Keratinocyte (primary cell): ENCODE measurements at places on chromosomes 1 and 21. TPM values are rescaled to one million over a fixed set of nuclear protein-coding genes. Genes with fewer than 3 reads are reported as not detected.

DNA sequence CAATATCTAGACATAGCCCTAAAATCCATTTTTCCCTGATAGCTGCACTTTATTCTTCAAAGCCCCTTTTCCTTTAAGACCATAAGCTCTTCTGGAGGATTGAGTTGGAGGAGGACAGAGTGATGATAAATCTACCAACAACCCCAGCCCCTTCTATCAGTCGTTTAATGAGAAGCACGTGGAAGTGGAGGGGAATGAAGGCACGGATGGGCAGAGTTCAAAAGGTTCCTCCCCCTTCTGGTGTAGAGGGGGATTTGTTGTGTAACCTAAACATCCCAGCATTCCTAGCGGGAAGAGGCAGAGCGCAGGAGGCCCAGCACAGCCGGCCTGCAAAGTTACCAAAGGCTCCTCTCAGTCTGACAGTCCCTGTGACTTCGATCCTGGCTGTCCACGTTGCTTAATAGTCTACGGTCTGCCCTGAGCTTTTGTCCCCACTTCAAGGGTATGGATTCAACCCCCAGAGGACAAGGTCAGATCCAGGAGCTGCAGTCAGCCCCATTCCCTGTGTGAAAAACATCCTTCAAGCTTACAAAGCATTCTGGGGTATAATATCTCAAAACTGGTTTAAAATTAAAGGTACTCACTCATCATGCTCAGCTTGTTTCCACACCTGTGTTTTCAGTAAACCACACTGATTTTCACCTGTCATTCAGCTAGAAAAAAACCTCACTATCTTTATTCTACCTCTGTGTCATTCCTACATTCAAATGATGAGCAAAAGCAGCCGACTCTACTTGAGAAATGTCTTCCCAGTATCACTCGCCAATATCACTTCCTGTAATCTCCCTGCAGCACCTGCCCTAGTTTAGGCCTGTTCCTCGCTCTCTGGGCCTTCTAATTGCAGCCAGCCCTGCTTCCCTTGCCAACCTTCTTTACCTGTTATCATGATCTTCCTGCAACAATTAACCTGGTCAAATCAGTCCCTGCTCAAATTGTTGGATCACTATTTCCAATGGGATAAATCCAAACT, 117.9 kb downstream of the PLPP3 start:
- no peak for DNase-seq

The CD1B gene
- not detected in 3 replicates for polyA plus RNA-seq

GRCh38 chr1:176382163-176382562, 80.8 kb upstream of the PAPPA2 start:
- no peak for DNase-seq

The LENEP gene
- polyA plus RNA-seq, result not detected in 3 replicates

The UROD gene
- polyA plus RNA-seq, result 157 to 212 TPM (median 174 TPM) in 3 replicates
